HCEC 1CT (cell line): ENCODE measurements at places on chromosomes 7 and 10.

GRCh38 chr10:90458054-90458453 is 399.8 kb downstream of the HTR7 start:
- DNase-seq = no peak

DNA sequence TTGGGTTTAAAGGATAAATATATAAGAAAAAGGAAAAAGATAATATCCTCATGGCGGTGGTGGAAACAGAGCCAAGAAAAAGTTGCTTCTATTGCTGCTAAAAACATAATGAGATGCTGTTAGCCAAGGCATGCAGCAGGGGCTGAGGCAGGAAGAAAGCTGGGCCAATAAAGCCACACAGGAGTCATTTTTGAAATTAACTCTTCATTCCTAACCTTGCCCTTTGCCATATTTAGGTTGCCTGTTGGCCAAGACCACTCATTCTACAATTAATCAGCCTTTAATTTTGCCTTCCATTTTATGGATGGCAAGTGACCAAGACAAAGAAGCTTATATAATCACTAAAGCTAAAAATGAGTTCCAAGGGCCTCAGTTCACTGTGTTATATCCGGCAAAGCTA is 58.2 kb downstream of the ARMH3 start:
- DNase-seq = no peak

DNA sequence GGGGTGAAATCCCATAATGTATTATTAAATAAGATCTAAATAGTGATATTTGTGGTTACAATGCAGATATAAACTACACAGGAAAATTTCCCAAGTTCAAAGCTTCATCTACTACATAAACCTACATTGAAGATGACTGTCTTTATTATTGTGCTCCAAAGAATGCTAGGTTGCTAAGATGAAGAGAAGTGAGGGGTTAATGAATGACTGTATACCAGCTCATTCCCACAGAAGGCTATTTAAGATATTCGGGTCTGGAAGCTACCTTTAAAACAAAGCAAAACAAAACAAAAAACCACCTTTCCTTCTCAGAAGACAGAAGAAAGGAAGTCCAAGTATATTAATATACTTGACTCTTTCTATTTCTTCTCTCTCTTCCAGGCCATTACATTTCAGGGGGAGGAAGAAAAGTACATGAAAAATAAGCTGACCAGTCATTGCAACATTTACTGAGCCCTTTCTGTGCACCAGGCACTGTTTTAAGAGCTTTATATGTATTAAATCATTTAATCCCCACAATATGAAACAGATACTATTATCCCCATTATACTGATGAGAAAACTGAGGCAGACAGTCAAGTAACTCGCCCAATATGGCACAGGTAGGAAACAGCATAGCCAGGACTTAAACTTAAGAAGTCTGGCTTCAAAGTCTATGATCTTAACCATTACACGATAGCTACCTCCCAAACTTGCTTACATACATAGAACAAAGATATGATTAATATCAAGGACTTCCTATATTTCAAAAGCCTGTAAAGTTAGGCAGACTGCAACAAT is 48.1 kb downstream of the TNPO3 start:
- no peak for DNase-seq

- DNase-seq = no peak
These were observed 116.3 kb downstream of the CUX1 start for GRCh38 chr7:101933688-101934121.

- peak; percentile 66 for DNase-seq
These were observed 145.4 kb upstream of the ASAH2 start for GRCh38 chr10:50396491-50397311.

GRCh38 chr7:55144333-55145317 is 125.8 kb downstream of the EGFR start:
- no peak for DNase-seq

DNA sequence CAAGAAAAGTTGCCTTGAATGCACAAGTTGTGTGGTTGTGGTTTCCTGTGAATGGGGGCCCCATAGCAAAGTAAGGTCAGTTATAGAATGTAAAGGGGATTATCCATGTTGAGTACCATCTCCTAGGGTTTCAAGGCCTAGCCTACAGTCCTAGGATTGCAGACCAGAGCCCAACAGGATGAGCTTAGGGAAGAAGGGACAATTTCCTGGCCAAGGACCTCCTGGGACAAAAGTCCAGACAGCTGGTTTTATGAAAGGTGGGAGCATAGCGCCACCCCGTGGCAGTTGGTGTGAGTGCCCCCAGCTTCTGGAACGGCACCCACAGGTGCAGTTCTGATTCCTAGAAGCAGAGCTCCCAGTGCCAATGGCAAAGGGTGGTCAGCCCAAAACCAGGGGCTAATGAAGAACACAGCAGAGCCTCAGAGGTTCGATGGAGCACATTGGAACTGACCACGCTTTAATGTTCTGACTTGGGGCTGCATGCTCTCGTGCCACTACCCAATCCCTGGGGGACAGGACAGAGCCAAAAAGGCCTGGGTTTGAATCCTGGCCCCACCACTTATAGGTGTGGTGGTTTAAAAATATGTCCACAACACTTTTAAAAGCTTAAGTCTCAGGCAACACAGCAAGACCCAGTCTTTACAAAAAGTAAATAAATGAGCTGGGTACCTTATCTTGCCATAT is 25.8 kb upstream of the TMEM120A start:
- peak; percentile 41 for DNase-seq

GRCh38 chr10:101094121-101094879 is 32.5 kb downstream of the KAZALD1 start:
- DNase-seq = no peak

- no peak for DNase-seq
These were observed 33.2 kb downstream of the PITRM1 start for GRCh38 chr10:3139216-3139910.

DNA sequence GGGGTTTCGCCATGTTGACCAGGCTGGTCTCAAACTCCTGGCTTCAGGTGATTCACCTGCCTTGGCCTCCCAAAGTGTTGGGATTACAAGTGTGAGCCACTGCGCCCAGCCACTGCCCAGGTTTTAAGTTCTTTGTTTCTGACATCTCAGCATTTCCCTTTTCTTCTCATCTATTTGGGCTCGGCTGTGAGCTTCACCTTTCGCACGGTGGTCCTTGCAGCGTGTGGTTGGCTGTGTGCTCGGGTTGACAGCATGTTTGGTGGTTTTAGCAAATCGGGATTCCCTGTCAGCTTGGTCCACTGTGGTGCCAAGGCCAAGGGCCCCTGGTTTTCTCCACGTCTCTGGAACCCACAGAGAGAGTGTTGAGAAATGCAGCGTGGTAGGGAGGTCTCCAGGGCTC is 138.8 kb downstream of the DNAJB6 start:
- no peak for DNase-seq
